Astrocyte of the spinal cord (primary cell): ENCODE measurements at places on chromosomes 3 and 15.

DNA sequence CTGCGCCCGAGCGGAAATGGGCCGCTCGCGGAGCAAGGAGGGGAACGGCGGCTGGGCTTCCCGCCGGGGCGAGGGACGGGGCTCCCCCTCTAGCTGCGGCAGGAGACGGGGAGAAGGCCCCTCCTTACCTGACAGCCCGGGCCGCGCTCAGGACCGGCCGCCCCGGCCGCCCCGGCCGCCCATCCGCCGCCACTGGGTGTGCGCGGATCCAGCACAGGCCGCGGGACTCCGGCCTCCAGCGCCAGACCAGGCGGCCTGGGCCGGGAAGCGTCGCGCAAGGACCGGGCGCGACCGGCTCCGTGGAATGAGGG lies 296 bp downstream of the TPRA1 start:
- no peak for DNase-seq

DNA sequence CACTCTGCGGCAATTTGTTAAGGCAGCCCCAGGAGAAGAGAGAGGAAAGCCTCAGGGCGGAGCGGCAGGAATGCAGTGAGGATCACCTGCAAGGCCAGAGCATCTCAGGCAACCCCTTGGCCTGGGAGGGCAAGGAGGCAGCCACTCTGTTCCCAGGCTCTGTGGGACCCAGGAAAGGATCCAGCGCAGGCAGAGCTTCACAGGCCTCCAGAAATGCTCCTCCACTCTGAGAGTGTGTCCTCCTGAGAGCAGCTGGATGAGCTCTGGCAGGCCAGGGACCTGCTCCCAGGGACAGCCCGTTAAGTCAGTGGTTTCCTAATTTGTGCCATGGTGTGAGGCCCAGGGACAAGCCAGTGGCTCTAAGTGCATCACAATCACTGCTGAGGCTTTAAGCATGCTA lies 35.2 kb downstream of the RAB6B start:
- no peak for DNase-seq

DNA sequence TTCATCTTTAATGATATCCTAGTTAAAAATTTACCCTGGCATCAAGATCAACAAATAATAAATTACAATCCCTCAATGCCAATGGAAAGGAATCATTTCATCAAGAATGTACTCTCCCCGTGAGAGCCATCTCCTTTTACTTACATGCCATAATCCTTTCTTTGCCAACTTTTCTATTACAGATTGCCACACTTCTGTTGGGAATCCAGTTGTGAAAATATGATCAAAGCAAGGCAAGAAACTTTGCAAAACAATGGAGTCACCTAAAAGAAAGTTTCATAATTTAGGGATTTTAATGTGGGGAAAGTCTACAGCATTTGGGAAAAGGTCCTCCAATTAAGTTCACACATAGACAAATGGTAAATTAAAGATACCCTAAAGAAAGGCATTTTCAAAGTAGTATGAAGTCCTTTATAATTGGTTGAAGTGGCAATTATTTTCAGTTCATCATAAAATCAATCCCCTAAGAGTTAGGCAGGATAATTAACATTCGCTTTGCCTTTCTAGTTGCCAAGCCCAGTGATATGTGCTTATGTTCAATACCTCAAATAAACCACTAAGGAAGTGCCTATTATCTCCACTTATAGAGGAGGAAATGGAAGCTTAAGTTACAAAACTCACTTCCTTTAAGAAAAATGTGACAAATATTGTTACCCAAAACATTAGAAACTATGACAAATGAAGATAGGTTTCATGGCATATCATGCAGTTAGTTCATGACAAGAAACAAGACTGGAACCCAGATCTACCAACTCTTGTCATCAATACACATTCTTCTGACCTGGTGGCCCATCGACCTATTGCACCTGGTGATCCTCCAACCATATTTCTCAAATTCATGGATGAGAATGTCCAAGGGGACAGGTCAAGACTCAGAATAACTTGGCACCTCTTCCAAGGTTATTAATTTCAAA lies 49.1 kb downstream of the TRANK1 start:
- no peak for DNase-seq

DNA sequence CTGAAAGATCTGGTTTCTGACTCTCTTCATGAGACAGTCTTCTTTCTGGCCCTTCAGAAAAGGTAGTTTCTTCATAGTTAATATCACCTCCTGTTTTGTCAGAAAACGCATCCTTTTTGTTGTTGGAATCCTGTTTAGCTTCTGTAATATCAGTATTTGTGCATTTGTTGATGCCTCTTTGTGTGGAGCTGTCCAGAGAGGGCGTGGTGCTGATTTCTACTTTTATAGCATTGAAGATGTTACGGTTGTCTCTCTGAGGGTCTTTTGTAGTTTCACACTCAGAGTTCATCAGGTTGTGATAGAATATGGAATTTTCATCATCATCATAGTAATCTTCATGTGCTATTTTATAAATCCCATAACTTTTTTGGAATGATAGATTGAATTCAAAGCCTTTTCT lies 8.9 kb downstream of the GPR149 start:
- DNase-seq: no peak

DNA sequence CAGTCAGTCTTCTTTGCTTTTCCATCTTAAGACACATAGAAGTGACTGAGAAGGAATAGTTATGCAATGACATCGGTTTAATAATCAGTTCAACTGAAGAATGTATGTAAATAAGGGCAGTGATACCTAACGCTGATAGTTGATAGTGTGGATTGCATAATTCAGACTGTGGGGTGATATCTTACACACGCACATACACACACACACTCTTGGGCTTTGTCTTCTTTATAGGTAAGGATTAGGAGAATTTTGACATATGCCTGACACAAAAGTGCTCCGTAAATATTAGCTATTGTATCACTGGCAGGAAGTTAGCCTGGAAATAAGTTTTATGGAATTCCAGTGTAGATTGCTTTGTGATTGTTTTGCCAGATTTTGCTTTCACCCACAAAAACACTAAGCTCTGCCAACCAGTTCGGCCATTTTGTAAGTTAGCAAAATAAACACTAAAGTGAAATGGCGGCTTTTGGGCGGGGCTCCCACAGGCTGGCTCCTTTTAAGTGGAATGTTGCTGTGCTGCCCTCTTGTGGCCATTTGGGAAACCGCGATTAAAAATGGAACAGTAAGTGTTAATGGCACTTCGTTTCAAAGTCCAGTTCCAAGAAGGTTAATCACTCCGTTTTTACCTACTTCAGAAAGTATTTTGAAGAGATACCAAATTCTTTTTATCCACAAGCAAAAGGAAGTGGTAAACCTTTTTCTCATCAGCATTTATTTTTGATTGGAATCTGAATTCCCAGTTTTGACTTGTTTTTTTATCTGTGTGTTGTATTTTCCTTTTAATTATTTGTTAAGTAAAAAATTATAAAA lies 17.7 kb downstream of the CHD2 start:
- peak; percentile 96 for DNase-seq

DNA sequence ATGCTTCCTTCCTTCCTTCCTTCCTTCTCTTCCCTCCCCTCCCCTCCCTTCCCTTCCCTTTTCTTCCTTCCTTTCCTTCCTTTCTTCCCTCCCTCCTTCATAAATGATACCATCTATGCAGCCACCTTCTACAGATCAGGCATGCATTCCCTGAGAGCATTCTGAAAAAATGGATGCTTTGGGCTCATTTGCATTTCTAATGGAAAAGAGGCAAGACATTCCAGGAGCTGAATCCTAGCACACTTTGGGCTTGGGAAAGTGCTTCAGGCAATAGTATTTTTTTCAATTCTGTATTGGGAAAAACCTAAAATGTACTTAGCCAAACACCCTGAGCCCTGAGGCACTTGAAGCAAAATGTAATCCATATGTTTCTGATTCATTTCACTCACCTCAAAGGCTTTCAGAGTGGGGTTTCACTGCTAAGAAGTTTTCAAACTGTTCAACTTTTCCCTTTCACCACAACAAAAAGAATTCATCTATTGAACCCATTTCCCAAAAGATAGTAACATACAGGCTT lies 220.1 kb upstream of the RORA start:
- no peak for DNase-seq

DNA sequence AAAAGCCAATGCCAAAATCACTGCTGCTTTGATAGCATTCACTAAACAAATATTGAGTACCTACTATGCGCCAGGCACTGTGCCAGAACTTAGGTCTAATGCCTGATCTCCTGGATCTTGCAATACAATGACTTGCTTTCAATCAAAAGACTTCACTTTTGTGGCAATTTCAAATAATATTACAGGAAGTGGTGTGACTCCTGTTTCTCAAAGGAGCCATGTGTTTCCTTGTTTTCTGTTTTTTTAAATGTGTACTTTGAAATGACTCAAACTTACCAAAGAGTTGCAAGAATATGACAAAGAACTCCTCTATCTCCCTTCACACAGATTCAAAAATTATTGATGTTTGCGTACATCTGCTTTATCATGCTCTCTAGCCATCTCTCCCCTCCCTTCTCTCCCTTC lies 18.3 kb downstream of the OSBPL10 start:
- no peak for DNase-seq

DNA sequence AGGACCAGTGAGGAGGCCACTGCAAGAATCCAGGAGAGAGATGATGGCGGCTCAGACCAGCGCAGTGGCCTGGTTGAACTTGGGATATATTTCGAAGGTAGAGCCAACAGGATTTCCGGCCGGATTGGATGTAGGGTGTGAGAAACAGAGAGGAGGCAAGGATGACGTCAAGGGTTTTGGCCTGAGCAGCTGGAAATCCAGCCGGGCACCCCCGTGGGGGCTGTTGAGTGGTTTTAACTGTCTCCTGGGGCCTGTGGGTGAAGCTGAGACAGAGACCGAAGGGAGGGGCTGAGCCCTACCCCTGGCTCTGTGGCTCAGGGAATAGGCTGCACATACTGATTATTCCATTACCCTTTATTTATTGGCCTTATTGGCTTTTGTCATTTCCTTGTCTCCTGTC lies 45.7 kb downstream of the EXOG start:
- no peak for DNase-seq

- DNase-seq: peak; percentile 26
Measured at GRCh38 chr3:153357436-153357835, 195.4 kb downstream of the RAP2B start.

DNA sequence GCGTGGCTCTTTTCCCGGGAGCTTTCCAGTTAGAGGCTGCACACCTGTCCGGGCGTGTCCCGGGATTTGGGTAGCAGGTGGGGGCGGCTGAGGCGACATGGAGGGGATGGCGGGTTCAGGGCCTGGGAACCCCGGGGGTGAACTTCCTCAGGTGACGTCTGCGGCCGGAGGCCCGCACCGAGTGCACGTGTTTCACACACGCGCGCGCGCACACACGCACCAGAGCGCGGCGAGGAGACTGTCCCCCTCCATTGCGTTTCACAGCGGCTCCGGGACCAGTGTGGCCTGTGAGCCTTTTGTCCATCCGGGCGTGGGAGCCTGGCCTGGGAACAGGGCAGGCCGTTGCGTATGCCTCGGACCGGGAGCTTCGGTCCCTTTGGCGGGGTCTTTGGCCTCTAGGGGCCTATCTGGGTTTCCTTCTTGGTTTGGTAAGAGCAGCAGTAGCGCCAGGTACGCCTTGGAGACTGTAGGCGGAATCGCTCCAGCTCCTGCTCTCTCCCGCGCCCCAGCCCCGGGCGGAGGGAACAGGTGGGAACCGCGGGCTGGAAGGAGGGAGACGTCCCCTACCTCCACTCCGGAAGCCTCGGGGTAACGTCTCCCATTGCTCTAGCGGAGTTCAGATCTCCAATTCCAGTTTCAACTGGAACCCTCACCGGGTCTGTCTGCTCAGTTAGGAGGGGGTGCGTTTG lies 220.0 kb downstream of the MEIS2 start:
- no peak for DNase-seq

GRCh38 chr15:100049936-100050876 lies 291.6 kb downstream of the ADAMTS17 start:
- DNase-seq: no peak

DNA sequence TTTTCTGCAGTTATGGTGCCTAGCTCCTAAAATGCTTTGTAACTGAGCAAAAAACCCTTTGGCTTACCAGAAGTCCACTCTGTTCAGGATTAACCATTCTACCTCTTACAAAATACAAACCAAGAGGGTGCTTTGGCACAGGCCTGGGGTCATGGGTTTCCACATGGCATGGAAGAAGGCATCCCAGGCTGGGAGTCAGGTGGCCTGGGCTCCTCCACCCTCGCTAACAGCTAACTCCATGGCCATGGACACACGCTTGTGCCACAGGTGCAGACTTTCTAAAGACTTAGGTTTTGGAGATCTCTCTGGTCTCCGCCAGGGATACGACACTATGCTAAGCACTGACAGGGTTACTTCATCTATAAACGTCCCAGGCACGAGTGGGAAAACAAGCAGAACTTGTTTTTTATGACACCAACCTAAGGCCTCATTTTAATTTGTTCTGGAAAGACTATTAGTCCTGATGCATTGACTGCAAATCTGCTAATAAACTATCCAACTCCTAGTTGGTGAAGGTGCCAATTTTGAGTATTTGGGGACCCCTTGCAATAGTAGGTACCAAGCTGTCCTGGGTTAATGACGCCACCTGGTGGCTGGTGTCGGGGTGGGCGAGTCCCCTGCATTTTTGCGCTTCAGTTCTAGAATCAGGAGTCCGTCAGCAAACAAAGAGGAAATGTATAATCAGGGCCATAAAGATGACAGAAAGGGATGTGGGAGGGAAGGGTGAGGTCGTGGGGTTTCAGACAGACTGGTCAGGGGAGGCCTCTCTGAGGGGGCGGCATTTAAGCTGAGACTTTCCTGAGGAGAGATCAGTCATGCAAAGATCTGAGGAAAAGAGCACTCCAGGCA lies 10.3 kb upstream of the ALDH1A3 start:
- DNase-seq: no peak

DNA sequence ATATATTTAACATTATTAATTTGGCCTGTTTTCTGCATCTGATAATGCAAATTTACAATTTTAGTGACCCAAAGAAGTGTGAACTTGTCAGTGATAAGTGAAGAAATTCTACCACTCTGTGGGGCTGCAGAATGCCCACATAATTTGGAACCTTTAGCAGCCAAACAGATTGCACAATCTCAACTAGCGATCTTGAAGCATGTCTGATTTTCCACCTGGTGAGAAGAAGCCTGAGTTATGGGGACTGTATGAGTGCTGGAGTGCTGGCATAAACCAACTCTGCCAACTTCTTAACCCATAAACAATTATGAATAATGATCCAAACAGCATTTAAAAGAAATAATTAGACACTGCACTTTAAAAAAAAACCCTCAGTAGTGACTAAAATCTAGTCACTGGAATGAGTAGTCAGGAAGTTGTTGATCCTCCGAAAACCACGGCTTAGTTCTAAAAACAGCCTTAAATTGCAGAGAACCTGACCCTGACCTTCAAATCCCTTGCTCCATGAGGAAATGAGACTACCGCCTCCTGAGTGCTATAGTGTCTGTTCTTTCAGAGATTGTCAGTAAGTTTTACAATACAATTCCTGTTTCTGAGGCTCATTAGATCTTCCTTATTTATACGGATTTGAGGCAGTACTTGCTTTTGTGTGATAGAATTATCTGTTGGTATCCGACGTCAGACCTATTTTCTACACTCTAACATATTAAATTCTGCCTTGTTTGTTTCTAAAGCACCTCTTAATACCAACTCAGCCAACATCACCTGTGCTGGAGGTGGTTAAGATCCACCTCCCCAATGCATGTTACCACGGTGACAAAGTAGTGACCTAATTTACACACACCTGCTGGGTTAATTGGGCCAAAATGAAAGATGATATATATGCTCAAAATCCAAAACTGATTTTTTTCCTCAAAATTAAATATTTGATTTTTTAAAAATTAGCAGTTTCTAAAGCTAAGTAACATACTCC lies 267.7 kb downstream of the ZBTB20 start:
- peak; percentile 62 for DNase-seq

- no peak for DNase-seq
Measured at GRCh38 chr15:50506121-50506520, 40.3 kb downstream of the USP50 start.
